ENCODE measurements at places on chromosomes 4 and X. TPM values are rescaled to one million over a fixed set of nuclear protein-coding genes. Genes with fewer than 3 reads are reported as not detected.

IQCM gene
- not detected for total RNA-seq

MAGEA10 gene
- total RNA-seq, result 0.24 TPM

PTCHD1 gene
- total RNA-seq, result 1.2 TPM

TBX22 gene
- total RNA-seq, result 2.4 TPM

RNF150 gene
- total RNA-seq, result 8.7 TPM

DNA sequence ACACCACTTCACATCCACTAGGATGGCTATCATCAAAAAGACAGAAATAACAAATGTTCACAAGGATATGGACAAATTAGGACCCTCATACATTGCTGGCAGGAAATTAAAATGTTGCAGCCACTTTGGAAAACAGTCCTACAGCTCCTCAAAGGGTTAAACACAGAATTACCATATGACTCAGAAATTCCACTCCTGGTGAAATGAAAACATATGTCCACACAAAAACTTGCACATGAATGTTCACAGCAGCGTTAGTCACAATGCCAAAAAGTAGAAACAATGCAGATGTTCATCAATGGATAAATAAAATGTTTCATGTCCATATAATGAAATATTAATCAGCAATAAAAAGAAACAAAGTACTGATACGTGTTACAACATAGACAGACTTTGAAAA, 15.1 kb downstream of the S100G start:
- DNase-seq, result no peak

DNA sequence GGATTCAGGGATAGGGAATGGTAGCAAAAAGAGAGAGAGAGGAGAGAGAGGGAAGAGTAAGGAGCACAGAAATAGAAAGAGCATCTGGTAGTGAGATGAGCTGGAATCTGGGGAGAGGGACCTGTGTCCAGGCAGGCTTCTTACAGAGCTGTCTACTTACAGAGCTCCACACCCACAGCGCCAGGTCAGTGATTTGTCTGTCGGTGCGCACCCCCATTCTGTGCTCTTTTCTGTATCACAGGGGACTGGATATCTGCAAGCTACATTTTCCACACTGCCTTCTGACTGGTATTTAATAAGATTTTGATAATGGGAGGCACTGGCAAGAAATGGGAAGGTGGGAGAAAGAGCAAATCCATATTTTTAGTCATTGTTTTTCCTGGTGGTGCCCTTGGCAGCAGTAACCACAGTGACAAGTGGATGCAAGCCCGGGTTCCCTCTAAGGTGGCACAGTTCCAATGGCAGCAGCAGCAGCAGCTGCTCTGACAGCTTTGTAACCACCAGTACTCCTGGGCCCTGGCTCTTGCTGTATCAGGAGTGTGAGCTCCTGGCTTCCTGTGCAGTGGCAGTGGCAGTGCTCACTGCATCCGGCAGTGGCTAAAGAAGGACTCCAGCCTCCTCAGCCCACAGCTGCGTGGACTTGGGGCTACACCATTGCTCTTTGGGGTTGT, 300.5 kb downstream of the TRIML1 start:
- DNase-seq, result no peak

DNA sequence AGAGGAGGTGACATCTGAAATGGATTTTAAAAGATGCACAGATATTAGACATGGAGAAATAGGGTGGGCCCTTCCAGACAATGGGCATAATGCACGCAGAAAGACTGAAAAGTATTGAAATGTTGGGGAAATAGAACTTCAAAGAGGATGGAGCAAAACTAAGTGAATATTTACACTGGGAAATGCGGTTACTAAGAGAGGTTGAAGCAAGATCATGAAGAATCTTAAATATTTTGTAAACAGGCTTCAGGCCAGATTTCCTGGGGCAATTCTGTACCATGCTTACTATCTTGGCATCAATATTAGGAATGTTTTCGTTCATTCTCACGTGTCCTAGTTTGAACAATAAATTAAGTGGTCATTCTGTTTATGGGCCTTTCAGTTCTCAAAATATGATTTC, 216.3 kb downstream of the ADAMTS3 start:
- no peak for DNase-seq

- no peak for DNase-seq
These were observed 526.0 kb downstream of the TLL1 start for GRCh38 chr4:166399021-166399420.

DNA sequence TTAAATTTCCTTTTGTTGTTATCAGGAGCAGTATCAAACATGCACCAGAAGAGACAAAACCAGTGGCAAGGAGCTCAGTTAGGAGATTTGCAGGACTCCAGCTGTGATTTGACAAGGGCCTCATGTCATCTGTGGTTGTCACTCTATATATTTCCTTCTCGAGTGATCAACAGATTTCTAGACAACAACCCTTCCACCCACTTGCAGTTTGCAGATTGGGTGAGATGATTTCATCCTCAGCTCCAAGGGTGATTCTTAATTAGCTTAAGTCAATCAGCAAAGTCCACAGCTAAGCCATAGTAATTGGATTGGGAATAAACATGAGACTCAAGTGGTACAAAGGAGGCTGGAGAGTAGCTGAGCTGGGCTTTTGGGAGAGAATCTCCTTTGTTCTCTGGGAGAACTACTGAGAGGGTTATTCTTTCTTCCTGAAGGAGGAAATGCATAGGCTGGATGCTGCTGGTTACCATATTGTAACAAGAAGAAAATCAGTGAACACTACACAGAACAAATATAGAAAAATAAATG, 192.8 kb downstream of the PPARGC1A start:
- DNase-seq, result no peak

DNA sequence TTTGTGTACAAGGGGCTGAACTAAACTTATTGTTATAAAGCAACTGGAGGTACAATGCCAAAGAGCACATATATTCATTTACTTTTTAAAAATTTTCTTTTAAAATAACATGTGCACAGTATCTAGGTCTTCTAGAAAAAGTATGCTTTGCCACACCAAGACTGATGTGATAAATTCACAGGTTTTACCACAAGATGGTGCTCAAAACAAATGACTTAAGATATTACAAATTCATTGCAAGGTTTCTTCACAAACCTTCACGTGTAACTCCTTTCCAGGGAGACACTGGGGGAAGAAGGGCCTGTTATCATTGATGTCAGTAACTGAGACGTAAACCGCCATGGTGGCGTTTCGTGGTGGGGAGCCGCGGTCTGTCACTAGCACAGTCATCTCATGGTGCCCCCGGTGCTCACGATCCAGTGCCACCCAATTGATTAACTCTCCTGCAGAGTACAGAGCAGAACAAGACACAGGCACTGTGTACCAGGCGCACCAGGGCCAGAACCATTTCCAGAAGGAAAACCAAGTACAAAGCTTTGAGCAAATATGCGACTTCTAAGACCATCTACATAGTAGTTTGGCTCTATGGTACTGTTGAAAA, 162.2 kb downstream of the DCHS2 start:
- peak; percentile 69 for DNase-seq

DNA sequence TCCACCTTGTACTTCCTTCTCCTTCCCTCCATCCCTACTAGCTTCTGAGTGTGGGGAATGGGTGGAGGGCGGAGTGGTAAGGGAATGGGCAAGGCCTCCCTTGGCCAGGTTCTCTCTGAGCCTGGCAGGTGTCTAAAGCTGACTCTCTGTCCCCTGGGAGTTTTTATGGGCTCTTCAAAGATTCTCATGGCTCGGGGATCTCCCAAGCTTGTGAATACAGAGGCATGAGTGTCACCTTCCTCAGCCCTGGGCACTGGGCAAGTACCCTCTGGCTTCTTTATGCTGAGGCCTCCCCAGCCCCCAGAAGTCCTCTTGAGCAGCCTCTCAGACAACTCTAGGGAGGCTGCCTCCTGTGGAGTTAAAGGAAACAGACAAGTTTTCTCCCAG, 32.5 kb upstream of the DDX3X start:
- no peak for DNase-seq

GRCh38 chr4:158172261-158173258, at the start of gene GASK1B:
Gene GASK1B, minus strand, starts transcription at chr4:158173025. Its CDS starts 1,650 bp downstream, at chr4:158171375.
- DNase-seq, result peak; percentile 88

DNA sequence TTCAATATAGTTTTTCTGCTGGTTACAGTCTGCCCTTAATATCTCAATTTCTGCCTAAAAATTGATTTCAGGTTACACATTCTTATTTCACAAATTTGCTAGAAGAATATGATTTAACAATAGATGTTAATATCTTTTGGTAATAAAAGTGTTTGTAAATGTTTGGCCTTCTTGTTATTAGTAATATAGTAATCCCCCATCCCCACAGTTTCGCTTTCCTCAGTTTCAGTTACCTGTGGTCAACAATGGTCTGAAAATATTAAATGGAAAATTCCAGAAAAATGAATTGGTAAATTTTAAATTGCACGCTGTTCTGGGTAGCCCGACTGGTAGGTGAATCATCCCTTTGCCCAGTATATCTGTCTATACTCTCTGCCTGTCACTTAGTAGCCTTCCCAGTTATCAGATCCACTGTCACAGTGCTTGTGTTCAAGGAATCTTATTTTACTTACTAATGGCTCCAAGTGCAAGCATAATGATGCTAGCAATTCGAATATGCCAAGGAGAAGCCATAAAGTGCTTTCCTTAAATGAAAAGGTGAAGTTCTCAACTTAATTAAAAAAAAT, 3.5 kb upstream of the BMP2K start:
- no peak for DNase-seq

DNA sequence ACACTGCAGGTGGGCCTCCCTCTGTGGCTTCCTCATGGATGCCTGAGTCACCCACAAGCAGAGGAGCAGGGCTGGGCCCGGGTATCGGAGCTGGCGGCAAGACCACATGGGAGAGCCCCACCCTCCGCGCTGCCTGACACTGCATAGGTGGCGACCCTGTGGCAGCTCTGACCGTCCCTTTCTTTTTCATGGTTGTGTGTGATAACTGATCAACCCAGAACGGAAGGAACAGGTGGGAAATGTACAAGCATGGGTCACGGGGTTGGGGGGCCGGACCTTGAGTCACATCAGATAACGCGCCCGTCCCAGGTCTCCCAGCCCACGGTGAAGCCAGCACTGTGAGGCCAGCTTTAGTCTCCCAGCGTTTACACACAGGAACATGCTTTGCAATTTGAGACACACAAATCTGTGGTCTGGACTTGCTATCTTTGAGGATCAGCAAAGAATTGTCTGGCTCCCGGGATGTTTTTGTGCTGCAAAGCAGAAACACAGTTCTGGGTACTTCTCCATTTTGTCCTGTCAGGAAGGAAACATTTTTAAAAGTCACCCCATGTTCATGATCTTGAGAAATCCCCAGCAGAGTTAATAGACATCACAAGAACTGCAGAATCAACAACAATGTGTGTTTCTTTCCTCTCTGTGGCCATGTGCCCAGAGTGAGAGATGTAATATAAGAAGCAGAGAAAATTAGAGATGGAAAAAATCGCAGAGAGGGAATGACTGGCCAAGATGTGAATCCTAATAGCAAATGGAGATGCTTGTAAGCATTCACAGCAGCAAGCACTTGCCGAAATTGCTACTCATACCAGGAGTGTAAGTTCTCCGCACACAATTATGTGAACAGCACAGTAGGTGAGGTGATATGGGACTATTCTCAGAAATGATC, 70.1 kb upstream of the CBR4 start:
- peak; percentile 93 for DNase-seq

- no peak for DNase-seq
These were observed 111.7 kb downstream of the CHRDL1 start for GRCh38 chrX:110683925-110684324.

- DNase-seq, result no peak
These were observed 71.1 kb upstream of the PHOX2B start for GRCh38 chr4:41819621-41820020.

DNA sequence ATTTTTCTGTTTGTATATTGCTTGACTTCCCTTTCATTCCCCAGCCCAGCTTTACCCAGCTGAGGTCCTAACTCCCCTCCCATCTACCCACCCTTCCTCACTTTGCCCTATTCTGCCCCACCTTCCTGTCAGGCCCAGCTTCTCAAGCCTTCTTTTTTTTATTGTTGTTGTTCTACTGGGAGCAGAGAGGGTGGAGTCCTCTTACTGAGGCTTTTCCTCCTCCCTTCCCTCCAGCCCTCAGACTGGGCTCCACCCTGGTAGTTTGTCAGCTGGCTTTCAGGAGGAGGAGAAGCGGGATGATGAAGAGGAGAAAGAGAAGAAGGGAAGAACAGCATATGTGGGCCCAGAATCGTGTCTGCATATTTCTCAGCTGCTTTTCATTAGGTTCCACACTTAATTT, 3.2 kb upstream of the KLF8 start:
- DNase-seq, result peak; percentile 43

DNA sequence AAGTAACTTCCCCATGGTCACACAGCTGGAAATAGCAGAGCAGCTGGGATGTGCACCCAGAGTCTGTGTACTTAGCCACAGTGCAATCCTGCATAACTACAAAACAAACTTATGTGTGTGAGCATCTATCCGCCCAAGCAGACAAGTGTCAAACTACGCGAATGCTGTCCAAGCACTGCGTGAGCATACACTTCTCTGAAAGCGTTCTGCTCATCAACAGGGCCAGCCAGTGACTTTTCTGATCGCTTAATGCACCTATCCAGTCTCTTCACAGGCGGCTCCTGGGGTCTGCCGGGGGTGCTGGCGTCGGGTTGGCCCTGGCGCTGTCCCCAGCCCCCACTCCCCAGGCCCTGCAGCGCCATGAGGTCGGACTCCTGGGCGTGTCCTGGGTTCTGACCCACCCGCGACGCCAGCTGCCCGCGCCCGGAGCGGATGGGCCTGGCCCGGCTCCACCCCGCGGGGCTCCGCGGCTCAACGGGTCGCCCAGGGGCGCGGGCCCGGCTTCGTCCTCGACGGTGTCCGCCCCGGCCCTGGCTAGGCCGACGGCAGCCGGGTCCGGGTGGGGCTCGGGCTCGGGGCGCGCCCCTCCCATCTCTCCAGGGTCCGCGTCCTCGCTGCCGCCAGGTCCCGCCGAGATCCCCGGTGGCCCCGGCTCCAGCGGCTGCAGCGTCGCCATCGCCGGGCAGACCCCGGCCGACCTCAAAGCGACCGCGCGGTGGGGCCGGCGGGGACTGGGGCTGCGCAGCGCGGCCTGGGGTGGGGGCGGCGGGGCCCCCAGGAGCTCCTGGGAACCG, 1.3 kb upstream of the ZNF141 start:
- DNase-seq, result peak; percentile 23

DNA sequence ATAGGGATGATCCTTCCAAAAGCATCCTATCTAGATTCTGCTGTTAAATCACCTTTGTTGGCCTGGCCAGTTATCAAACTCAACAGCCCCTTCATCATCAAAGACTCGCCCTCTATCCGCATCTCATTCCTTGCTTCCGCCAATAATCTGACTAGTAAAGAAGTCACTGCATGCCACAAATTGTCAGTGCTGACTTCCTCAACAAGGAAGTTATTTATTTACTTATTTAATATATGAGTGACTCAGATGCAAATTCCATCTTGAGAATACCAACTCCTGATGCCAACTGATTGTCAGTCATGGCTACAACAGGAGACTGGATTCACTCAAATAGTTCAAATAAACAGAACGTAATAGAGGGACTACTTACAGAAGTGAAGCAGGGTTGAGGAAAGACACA, 283.8 kb downstream of the TRIML1 start:
- no peak for DNase-seq

All from umbilical cord (tissue), 2 donors.